Ureter (tissue), 1 donor: ENCODE measurements at places on chromosomes 3 and 15. TPM values are rescaled to one million over a fixed set of nuclear protein-coding genes. Genes with fewer than 3 reads are reported as not detected.

The PGBD4 gene
- total RNA-seq = 1.5 TPM

The MESP1 gene
- total RNA-seq = 0.29 TPM

The BRPF1 gene
- total RNA-seq = 18.6 TPM

The MYLK gene
- total RNA-seq = 942 TPM
